Activated T-cell treated with anti-CD3 and anti-CD28 coated beads, Interleukin-2, amount 50 U/mL, for 4 hours (primary cell): ENCODE measurements at places on chromosomes 3 and 15. TPM values are rescaled to one million over a fixed set of nuclear protein-coding genes. Genes with fewer than 3 reads are reported as not detected.

Gene EOMES
- 7.3 TPM for total RNA-seq

Gene DUT
- total RNA-seq = 194 TPM

Gene SLC9C1
- total RNA-seq = not detected

Gene MYL3
- total RNA-seq = not detected

Gene FAM227B
- 1.3 TPM for total RNA-seq

Gene DET1
- total RNA-seq = 0.87 TPM

Gene PLAAT1
- not detected for total RNA-seq

Gene ATP13A5
- not detected for total RNA-seq

- DNase-seq = no peak
Measured at GRCh38 chr3:111768571-111769100, 90.4 kb upstream of the PHLDB2 start.

- peak; percentile 50 for DNase-seq
Measured at GRCh38 chr3:46959161-46959511, 17.4 kb downstream of the CCDC12 start.

DNA sequence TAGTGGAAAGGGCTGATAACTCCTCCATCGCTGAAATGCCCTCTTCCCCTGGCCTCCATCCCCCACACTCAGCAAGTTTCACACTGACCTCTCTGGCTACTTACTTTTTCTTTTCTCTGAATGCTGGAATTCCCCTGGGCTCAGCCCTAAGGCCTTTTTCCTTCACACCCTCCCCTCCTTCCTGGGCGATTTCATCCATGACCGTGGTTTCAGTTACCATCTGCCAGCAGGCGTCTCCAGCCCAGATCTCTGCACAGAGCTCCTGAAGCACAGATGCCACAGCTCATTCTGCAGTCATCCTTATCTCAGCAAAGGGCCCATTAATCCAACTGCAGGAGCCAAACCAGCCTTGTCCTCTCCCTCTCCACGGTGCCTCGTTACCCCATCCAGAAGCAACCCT is 114.0 kb downstream of the RFTN1 start:
- no peak for DNase-seq

GRCh38 chr3:98761643-98762229 is 1.4 kb upstream of the ST3GAL6 start:
- DNase-seq = no peak

DNA sequence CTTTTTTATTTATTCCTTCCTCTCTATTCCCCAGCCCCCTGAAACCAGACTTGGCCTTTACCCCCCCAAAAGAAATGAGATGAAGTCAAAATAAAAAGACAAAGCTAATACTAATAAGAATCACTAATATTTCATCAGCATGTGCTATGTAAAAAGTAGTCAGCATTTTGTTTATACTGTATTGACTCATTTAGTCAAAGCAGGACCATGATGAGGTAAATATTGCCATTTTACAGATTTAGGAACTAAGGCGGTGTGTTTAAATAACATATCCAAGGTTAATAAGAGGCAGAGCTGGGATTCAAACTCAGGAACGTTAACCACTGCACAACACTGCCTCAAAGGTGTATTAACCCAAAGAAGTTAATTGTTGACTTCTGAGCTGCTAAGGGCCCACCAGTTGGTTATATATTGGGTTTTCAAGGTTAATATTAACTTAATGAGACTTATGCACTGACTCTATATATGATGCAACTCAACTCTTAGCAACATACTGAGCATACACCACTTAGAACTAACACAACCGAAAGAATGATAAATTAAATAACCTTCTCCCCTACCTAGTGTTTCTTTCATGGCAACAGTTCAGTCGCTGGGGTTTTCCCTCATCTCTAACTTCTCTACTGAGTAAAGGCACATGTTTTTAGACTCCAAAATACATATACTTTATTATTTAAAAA is 34.7 kb downstream of the FOXP1 start:
- no peak for DNase-seq

- DNase-seq = no peak
Measured at GRCh38 chr3:134211797-134212196, 38.9 kb downstream of the RYK start.

- no peak for DNase-seq
Measured at GRCh38 chr15:79609506-79609905, 177.4 kb downstream of the MINAR1 start.

GRCh38 chr3:33883951-33884561 is 85.6 kb downstream of the PDCD6IP start:
- no peak for DNase-seq

GRCh38 chr3:42179110-42179725 is 86.8 kb downstream of the CCK start:
- no peak for DNase-seq

DNA sequence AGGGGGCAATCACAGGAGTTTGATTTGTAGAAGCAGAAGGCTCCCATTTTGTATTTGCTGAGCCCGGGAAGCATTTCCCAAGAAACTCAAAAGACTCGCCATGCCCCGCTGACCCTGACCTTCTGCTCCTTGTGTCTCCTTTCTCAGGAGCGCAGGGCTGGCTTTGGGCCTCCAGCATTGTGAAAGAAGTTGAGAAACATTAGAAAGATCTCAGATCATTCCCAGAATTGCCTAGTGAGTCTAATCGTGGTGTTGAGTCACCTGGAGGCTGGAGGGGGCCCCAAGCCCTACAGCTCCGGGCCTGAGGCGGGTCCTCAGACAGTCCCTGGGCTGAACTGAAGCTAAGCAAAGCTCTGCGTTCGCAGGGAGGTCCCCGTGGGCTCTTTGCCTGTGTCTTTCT is 10.9 kb upstream of the PIGZ start:
- no peak for DNase-seq

DNA sequence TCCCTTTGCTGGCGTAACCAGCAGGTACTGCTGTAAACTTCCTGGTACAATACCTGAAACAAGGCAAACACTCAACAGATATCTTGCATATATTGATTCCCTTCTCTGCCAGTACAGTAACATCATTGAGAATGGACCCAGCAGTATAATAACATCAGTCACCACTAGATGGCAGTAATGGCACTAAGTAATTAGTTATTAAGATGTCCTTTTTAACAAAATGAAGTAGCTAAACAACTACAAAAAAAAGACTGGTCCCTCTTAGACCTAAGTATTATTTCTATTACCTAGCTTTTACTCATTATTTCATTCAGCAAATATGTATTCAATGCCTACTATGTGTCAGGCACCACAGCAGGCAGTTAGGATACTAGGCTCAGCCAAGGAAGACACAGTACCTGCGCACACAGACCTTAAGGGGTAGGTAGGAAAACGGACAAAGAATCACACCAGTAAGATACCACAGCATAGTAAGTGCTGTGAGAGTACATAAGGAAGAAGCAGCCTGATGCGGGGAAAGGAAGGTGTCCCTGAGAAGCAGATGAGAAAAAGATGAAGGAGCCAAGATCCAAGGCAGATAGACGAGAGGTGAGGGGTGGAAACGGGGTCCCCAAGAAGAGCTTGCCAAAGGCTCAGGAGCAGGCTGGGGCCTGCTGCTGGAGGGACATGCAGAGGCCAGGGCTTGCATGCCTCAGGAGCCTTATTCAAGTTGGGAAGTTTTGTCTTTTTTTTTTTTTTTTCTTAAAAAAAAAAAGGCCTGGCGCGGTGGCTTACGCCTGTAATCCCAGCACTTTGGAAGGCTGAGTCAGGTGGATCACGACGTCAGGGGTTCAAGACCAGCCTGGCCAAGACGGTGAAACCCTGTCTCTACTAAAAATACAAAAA is 102.7 kb upstream of the CHD2 start:
- no peak for DNase-seq

DNA sequence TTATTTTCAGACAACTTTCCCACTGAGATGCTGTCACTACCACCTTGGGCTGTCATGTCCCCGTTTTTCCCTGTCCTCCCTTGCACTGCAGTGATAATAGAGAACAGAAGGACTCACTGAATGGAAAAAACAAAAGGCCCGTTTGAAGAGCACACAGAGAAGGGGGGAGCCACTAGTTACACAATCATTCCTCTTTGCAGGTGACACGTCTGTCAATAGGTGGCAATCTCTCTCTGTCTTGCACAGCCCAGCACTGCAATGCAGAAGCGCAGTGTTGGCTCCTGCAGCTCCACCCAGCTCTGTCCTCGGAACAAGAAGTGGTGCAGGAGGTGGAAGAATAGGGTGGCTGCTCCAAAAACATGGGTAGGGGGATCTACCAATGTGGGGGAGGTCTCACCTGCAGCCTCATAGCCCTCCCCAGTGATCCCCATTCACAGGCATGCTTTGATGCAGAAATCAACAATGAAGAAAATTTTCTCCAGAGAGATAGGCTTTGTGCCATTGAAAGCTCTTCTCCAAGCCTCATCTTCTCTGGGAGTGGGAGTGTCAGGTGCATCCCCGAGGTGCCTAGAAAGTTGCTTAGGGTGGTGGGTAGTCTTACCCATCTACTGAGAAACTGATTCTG is 31.8 kb downstream of the FSTL1 start:
- DNase-seq = no peak

- DNase-seq = no peak
Measured at GRCh38 chr3:160343132-160343531, 55.9 kb downstream of the IFT80 start.
